ENCODE measurements at places on chromosomes 1 and 21.

DNA sequence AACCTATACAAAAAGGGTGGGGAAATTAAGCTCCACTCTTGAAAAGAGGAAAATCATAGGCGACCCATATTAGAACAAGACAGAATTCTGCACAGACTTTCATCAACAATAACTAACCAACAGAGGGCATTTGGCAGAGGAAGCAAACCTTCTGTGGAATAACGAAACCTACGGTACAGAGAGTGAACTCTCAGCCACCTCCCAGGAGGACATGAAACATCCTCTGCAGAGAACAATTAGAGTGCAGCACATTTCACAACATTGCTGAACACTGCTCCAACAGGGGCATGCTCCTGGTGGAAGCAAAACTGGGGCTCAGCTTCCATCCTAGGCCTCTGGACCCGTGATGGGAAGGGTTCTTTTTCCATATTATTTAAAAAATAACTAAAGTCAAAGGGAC, 110.9 kb downstream of the KCNJ15 start:
- DNase-seq = no peak

GRCh38 chr1:9145021-9145668, 16.2 kb upstream of the GPR157 start:
- peak; percentile 71 for DNase-seq

DNA sequence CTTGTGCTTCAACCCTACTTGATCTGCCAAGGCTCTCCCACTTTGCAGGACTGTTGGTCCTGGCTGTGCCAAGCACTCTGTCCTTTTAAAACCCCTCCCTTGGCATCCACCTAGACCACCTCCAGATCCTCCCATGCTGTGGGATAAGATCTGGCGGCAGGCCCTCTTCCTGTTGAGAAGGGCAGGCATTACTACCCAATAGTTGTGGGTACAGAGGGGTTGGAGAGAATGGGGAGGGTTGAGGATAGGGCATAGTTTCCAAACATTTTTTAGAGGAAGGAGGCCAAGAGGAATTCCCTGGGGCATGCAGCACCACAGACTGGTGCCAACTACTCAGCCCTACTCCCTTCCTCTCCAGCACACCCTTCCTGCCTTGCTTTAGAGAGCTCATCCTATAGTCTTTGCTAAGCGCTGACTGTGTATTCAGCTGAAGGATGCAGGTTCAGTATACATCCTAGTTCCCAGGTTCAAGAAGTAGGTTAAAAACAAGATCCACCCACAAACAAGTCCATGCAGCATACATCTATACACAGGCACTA, 70.7 kb downstream of the TRABD2B start:
- DNase-seq = no peak

DNA sequence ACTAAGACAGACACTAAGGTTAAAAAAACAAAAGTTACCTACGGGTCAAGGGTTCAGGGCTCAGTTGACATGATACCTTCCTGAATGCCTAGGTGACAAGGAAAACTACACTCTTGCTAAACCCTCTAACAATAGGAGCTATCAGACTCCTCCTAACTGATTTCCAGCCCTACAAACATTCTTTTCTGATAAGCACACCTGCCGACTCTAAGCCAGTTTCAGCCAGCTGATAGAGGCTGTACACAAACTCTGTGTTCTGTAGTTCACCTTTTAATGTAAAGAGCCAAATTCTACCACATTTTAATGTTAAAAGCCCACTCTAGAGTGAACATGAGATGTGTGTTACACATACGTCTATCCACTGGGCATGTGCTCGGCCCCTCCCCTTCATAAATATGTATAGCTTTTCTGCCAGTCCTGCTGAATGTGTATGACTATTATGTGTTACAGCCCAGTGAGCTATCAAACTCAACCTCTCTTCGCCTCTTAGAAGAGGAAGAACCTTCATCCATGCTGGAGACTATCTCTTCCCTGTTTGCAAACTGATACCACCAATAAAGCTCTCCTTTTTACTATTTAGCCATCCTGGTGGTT, 40.0 kb upstream of the FAM163A start:
- DNase-seq = no peak

- no peak for DNase-seq
Observed at GRCh38 chr21:34613679-34614627, 960 bp downstream of the RCAN1 start.

- DNase-seq = no peak
Observed at GRCh38 chr1:37513795-37514349, 694 bp downstream of the MEAF6 start.

DNA sequence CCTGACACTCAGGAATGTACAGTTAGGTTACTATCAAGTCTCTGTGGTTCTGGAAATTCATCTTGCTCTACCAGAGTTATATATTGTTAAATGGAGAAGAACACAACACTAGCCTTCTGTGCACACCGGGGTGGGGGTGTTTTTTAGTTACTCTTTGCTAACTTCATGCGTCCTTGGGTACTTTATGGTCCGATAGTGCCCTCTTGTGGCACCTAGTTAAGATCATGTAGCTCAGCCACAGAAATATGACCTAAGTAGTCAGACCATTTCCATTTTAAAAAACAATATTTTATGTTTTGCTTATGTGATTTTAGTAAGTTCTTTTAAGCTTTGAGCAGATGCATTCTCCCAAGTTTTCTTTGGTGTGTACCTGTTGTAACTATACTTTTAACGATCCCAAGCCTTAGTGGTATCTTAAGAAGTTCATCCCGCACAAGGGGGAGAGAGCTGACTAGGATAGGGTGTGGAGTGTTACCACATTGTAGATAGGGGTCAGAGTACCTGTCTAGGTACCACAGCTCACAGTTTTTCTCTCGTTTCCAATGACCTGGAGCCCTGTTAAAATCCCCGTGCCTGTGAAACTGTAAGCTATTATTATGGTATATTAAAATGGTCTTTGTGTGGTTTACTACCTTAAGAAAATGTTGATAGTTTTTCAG, 20.6 kb upstream of the SH3D21 start:
- peak; percentile 78 for DNase-seq

- DNase-seq = no peak
Observed at GRCh38 chr1:213057264-213058059, 6.4 kb downstream of the RPS6KC1 start.

DNA sequence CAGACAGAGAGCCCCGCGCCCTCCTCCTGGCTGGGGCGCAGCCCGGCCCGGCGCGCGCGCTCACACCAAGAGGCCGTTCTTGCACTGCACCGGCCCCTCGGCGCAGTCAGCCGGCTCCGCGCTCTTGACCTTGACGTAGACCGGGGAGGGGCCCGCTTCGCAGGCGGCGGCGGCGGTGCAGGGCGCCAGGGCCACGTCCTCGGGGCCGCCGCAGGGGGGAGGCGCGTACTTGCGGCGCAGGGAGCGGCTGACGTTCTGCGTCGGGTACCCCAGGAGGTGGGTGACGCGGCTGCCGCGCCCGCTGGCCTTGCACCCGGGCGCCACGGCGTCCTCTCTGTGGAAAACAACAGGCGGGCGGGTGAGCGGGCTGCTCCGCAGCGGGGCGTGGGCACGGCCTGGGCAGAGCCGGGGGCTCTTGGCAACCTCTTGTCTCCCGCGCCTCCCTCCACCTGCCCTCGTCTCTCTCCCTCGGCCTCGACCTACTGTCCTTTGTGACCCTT, 7.7 kb downstream of the VSIG8 start:
- peak; percentile 54 for DNase-seq

- no peak for DNase-seq
Observed at GRCh38 chr1:20184997-20185833, 681 bp upstream of the UBXN10 start.

DNA sequence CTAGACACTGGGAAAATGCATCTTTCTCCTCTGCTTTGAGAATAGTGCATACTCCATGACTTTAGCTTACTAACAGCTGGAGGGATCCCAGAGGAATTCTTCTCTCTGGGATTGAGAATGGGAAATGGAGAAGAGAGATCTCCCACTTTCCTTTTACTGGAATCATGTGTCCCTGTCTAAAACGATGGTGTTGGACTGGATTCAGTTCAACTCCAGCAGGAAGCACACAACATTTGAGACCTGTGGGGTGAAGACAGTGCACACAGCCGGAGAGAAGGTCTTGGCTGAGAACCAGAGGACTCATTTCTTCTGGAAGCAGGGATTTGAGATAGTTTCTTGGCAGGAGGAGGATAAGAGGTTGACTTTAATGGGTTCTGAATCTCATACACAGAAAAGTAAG, 58.7 kb downstream of the TRABD2B start:
- no peak for DNase-seq

DNA sequence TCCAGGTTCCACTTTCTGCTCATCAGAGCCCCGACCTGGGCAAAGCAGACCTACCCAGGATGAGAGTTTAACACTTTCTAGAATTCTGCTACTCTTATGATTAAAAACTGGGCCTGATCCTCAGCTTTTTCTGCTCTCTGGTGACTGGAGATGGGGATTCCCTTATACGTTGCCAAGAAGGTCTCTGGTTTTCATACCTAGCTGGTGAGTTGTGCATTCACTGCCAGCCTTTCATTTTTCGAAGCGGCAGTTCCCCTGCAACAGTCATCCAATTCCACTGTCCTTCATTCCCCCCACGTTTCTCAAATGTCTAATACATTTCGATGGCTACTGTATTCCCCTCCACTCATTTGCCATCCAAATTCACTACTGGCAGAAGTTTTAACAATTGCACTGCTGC, 135.3 kb downstream of the ADSS2 start:
- DNase-seq = no peak

- no peak for DNase-seq
Observed at GRCh38 chr1:17920881-17921640, 165.9 kb downstream of the ACTL8 start.

- DNase-seq = no peak
Observed at GRCh38 chr1:115714572-115715141, 53.9 kb downstream of the CASQ2 start.

GRCh38 chr1:119662034-119662437, 14.0 kb upstream of the ZNF697 start:
- DNase-seq = no peak

DNA sequence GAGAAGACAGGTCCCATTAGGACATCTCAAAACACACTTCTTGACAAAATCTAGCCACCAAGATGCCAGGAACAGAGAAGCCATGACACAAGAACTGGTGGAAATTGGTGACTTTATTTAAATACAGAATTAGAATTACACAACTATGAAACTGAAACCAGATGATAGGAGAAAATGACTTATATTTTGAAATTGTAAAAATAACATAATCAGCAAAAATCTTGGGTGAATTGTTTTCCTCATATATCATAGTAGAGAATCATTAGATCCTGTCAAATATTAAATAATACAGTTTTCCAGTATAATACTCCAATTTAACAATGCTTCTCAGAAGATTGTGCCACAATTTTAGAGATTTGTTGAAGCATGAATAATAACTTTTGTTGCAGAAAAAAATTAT, 81.5 kb upstream of the MROH9 start:
- no peak for DNase-seq

DNA sequence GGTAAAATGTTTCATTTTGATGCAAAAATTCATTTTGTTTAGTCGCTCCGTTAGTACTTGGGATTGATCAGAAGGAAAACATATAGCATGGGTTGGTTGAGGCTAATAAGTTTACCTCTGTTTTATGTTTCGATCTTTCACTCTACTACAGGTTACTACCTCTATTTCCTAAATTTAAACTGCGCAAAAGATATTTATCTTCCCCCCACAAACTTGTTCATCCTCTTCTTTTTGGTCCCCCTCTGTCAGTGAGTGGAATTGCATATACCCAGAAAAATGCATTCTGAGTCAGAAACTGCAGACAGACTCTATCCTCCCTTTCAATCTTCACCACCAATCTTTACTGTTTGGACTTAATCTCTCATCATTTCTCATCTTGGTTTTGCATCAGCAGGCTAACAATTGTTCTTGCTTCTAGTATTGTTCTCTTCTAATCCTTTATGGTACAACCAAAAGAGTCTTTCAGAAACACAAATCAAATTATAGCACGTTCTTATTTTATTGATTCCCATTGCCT, 316.0 kb upstream of the ADGRL4 start:
- no peak for DNase-seq

DNA sequence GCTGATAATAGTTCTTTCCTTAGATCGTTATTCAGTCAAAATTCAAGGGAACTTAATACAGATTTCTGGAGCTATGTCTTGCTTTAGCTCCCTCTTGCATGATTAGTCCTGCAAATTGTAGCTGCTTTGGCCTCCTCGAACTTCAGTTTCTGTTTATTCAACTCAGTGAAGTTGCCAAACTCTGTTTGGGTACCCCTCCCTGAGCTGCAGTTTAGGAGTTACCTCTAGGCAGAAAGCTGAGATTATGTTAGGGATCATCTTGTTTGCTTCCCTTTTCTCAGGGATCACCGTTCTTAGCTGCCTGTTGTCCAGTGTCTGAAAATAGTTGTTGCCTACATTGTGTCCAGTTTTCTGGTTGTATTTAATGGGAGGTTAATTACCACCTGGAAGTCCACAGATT, 43.5 kb downstream of the SNX27 start:
- DNase-seq = no peak

GRCh38 chr1:248404024-248404423, 1.2 kb downstream of the OR2T1 start:
- DNase-seq = peak; percentile 3

DNA sequence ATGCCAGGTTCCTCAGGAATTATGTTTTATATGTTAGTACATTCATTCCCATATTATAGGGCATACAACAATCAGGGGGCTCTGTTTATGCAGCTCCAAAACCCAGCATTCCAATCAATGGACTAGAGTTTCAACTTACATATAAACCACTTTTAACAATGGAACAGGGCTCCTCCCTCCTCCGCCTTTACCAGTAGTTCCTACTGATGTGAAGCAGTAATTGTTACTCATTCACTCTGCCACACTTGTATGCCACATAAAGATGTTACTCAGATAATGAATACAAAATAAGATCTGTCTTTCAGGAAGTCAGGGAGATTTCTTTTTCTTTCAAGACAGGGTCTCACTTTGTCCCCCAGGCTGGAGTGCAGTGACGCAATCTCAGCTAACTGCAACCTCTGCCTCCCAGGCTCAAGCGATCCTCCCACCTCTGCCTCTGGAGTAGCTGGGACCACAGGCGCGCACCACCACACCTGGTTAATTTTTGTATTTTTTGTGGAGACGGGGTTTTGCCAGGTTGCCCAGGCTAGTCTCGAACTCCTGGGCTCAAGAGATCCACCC, 17.1 kb downstream of the ZNF281 start:
- no peak for DNase-seq

- DNase-seq = no peak
Observed at GRCh38 chr1:16167331-16168143, 11.7 kb upstream of the EPHA2 start.

GRCh38 chr1:31782421-31783410, 18.6 kb upstream of the ADGRB2 start:
- DNase-seq = no peak

- DNase-seq = no peak
Observed at GRCh38 chr1:41726899-41727748, 191.6 kb downstream of the HIVEP3 start.

- no peak for DNase-seq
Observed at GRCh38 chr1:201884425-201884824, 4.3 kb upstream of the SHISA4 start.
